ENCODE measurements at places on chromosomes 5 and 9.

GRCh38 chr5:41650131-41650530 is 139.7 kb upstream of the PLCXD3 start:
- no peak for DNase-seq

DNA sequence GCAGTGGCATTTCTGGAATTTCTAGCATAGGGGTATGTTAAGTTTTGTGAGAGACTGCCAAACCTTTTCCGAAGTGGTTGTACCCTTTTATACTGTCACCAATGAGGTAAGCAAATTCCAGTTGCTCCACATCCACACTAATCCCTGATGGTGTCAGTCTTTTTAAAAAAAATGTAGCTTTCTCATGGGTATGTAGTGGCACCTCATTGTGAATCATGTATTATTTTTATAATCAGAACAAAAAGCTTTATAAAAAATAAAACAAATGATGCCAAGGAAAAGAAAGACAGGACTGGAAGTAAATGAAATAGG is 93.4 kb upstream of the CLINT1 start:
- DNase-seq: no peak

- no peak for DNase-seq
Measured at GRCh38 chr5:143922718-143923117, 110.8 kb downstream of the HMHB1 start.

DNA sequence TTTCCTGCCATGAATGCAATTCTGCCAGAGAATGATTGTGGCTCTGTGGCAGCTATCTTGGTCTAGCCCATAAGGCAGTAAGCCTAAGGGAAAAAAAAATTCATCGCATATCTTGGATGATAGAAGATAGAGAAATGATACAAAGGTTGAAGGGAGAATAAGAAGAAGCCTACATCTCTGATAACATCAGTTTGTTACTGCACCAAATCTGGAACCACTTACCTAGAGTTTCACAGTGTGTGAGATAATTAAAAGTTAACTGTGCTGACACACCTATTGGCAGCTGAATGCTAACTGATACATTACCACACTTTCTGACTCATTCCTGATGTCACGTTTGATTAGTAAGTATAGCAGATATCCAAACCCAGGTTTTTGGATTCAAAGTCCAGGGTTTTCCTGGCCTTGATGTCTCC is 91.6 kb upstream of the TAF11L2 start:
- DNase-seq: no peak

- no peak for DNase-seq
Measured at GRCh38 chr5:16735101-16736060, 118.6 kb upstream of the RETREG1 start.

DNA sequence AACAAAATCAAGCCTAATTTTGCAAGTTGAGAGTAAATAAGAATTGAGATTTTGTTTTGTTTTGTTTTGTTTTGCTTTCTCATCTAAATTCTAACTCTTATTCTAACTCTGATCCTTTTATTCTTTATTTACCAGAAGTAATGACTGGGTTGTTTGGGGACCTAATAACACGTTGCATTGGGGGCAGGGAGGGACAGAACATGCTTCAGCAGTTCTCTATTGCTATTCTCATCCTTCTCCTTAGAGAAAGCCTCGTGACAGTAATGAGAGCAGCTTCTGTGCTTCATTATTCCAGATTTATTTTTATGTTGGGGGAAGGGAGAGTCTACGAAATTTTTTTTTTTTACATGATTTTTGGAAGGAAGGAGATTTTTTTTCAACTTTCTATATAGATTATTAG is 21.1 kb downstream of the CPEB4 start:
- no peak for DNase-seq

GRCh38 chr5:121873409-121873808 is 21.7 kb downstream of the FTMT start:
- no peak for DNase-seq
